ENCODE measurements at places on chromosomes 11 and 22. TPM values are rescaled to one million over a fixed set of nuclear protein-coding genes. Genes with fewer than 3 reads are reported as not detected.

- H3K27ac ChIP-seq, result peak within 1 kb of the TSS; percentile 100
- peak within 1 kb of the TSS; percentile 96 for H3K4me3 ChIP-seq
- peak; percentile 96 for DNase-seq
- no peaks in the 10 kb centered on the region for H3K27me3 ChIP-seq
- peaks cover 45% of the 10 kb centered on the region for H3K4me1 ChIP-seq
These were observed at the start of gene TYMP for GRCh38 chr22:50529897-50530579. TYMP (minus strand) TSS chr22:50530012; CDS start chr22:50529709, 303 bp downstream.

CPT1B gene
- 63.1 TPM for total RNA-seq

CHRDL2 gene
- total RNA-seq, result not detected

- H3K27me3 ChIP-seq, result peaks cover 6% of the 10 kb centered on the region
- DNase-seq, result no peak
- H3K4me3 ChIP-seq, result no peak overlapping the region
- H3K36me3 ChIP-seq, result no peaks in the 10 kb centered on the region
- H3K27ac ChIP-seq, result no peak overlapping the region
These were observed 18.8 kb downstream of the XKR3 start for GRCh38 chr22:16806401-16806800.

- peaks cover 40% of the 10 kb centered on the region for H3K36me3 ChIP-seq
- no peaks in the 10 kb centered on the region for H3K27me3 ChIP-seq
- no peak for DNase-seq
- H3K27ac ChIP-seq, result peak overlapping the region; percentile 29
These were observed 102.4 kb downstream of the PTPRJ start for GRCh38 chr11:48082771-48083170.

ZC3H12C gene
- 7.5 TPM for total RNA-seq

NDUFS8 gene
- 159 TPM for total RNA-seq

CHADL gene
- 0.47 TPM for total RNA-seq

DNA sequence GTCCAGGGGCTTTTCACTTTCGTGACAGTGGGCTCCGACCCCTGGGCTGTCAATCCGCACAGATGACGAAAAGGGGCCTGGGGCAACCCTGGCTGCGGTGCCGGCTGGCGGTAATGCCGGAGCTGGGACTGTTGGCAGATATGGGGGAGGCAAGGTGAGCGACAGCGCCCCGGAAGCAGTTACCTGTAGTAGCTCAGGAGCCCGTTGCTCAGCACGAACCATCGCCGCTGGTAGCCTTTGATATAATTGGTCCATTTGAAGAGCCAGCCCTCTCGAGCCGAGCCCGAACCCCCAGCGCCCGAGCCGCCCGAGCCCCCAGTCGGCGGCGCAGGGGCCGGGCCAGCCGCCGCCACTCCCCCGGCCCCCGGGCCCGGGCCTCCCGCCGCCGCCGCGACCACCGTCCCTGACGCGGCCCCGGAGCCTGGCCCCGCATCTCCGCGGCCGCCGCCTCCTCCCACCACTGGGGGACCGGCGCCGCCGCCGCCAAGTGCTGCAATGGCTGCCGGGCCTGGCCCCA, 396 bp downstream of the OSBP start:
- peaks cover 22% of the 10 kb centered on the region for H3K36me3 ChIP-seq
- H3K4me1 ChIP-seq, result peaks cover 45% of the 10 kb centered on the region
- peak; percentile 86 for DNase-seq
- peak overlapping the region; percentile 91 for H3K27ac ChIP-seq
- no peaks in the 10 kb centered on the region for H3K27me3 ChIP-seq
- peak overlapping the region; percentile 94 for H3K4me3 ChIP-seq

DNA sequence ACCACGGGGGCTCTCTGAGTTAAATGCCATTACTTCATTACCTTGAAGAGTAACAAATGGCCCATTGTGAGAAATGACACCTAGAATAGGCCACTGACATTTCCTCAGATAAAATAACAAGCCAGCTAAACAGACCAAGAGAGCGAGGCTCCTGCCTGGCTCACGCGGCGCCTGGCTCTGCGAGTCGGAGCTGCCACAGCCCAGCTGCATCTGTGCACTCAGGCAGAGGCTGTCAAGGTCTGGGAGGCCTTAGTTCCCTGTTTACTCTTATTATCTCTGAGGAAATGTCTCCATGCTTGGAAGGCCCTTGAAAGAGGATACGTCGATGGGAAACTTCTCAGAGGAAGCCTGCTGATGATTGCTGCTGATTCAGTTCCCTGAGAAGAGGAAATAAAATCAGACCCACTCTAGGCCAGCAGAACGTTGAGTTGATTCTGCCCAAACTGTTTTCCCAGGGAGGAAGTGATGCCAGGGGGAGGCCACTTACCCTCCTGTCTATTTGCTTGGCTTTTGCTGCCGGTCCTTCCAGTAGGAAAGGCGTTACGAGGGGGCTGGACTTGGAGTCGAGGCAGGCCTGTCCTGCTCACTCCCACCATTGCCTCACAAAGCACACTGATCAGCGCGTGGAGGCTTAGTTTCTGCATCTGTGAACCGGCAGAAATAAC, 208.8 kb downstream of the TBC1D22A start:
- no peak overlapping the region for H3K4me3 ChIP-seq
- DNase-seq, result no peak
- no peaks in the 10 kb centered on the region for H3K27me3 ChIP-seq
- H3K36me3 ChIP-seq, result no peaks in the 10 kb centered on the region
- H3K27ac ChIP-seq, result no peak overlapping the region

DNA sequence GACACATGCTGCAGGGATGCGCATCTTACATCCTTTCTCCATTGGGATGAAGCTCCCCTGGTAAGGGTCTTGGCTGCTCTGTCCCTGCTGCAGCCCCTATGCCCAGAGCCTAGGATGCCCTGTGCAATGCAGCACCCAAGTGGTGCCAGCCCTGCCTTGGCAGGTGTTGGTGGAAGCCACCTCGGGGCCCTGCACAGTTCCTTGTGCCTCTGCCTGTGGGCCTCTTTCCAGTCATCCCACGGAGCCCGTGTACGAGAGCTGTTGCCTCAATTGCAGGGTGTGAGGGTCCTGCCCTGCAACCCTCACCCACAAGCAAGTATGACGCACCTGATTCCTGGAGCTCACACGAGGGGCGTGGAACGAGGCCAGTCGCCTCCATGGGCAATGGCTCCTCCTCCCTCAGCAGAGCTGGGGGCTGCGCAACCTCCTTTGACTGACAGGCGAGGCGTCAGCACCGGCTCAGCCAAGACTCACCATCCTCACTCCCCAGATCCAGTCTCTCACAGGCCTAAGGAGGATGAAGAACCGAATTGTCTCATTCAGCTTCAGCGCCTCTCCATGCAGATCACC, 719.6 kb downstream of the BRD1 start:
- H3K27me3 ChIP-seq, result no peaks in the 10 kb centered on the region
- H3K27ac ChIP-seq, result no peak overlapping the region
- H3K4me3 ChIP-seq, result no peak overlapping the region

DNA sequence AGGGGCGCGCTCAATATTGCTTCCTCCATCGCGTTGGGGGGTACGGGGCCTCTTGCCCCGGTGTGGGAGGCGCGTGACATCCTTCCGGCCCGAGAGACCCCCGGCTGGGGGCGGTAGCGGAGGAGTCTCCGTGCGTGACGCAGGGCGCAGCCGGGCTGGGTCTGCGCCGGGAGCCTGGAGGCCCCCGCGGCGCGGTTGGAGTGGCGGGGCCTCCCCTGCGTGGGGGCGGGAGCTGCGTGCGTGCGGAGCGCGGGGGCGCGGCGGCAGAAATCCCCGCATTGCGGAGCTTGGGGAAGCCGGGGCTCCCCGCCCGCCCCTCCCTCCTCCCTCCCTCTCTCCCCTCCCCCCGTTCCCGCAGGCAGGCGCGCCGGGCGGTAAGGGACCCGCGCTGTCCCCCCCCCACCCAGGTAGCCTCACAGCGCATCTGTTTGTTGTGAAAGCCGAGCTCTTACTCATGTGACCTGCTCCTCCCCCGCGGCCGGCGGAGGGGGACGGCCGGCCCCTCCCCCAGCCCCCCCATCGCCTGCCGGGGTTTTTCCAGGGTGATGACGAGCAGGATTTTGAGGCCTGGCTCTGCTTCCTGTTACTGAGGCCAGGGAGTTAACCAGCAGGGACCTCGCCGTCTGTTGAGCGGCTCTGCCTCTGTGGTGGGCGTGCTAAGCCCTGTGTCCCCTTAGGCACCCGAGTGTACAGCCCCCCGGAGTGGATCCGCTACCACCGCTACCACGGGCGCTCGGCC, 1.6 kb downstream of the PIM3 start:
- H3K4me1 ChIP-seq, result peaks cover 17% of the 10 kb centered on the region
- H3K4me3 ChIP-seq, result peak overlapping the region; percentile 94
- DNase-seq, result peak; percentile 91
- H3K27ac ChIP-seq, result peak overlapping the region; percentile 95
- H3K36me3 ChIP-seq, result peaks cover 37% of the 10 kb centered on the region

GRCh38 chr11:83778596-83778995, 492.4 kb upstream of the CCDC90B start:
- no peak overlapping the region for H3K4me3 ChIP-seq
- H3K36me3 ChIP-seq, result no peaks in the 10 kb centered on the region
- no peak overlapping the region for H3K27ac ChIP-seq
- H3K27me3 ChIP-seq, result peaks cover 6% of the 10 kb centered on the region
- DNase-seq, result no peak
- no peaks in the 10 kb centered on the region for H3K4me1 ChIP-seq

- no peaks in the 10 kb centered on the region for H3K36me3 ChIP-seq
- DNase-seq, result no peak
- no peaks in the 10 kb centered on the region for H3K27me3 ChIP-seq
- H3K27ac ChIP-seq, result no peak overlapping the region
- no peak overlapping the region for H3K4me3 ChIP-seq
These were observed 9.2 kb downstream of the MUC2 start for GRCh38 chr11:1083621-1084551.

DNA sequence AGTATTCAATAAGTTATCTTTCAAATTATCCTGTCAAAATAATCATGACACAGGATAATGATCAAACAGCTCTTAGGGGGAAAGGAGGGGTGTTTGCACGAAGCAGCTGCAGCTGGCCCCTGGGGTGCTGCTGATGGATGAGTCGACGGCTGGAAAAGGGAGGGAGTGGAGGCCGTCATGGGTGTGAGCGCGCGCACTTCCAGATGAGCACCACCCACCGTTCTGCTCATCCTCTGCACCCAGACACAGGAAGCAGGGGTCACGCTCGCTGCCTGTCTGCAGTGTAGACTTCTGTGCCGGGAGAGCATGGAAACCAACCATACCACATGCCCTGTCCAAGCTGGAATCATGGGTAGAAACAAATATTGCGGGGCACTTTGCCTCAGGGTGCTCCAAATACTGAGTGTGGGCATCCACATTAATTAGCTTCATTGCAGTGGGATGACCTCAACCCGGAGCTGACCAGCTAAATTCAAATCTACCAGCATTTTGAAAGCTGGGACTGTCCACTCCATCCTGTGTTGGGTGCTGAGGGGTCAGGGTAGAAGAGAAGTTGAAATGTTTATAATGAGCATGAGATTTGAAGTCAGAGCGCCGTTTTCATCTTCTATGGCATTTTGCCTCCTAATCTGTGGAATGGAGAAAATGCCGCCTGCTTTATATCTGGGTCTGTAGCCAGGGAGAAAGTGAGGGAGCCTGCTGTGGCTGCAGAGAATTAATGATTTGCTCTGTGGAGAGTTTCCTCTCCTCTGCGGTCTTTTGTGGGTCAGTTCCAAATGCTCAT, 802.4 kb downstream of the TBC1D22A start:
- no peak overlapping the region for H3K4me3 ChIP-seq
- no peaks in the 10 kb centered on the region for H3K4me1 ChIP-seq
- no peak for DNase-seq
- no peak overlapping the region for H3K27ac ChIP-seq

- no peak overlapping the region for H3K27ac ChIP-seq
- H3K36me3 ChIP-seq, result no peaks in the 10 kb centered on the region
- no peaks in the 10 kb centered on the region for H3K4me1 ChIP-seq
- no peak for DNase-seq
- no peak overlapping the region for H3K4me3 ChIP-seq
- H3K27me3 ChIP-seq, result peaks cover 4% of the 10 kb centered on the region
These were observed 59.4 kb downstream of the PKNOX2 start for GRCh38 chr11:125223901-125224361.

NLRP14 gene
- total RNA-seq, result 0.21 TPM

- peaks cover 6% of the 10 kb centered on the region for H3K36me3 ChIP-seq
- no peak overlapping the region for H3K27ac ChIP-seq
- peaks cover 17% of the 10 kb centered on the region for H3K4me1 ChIP-seq
- no peak for DNase-seq
These were observed 61.7 kb downstream of the LARGE2 start for GRCh38 chr11:45984192-45984591.

LDHAL6A gene
- total RNA-seq, result not detected

POTEH gene
- total RNA-seq, result not detected

MEI1 gene
- 14.2 TPM for total RNA-seq

DNA sequence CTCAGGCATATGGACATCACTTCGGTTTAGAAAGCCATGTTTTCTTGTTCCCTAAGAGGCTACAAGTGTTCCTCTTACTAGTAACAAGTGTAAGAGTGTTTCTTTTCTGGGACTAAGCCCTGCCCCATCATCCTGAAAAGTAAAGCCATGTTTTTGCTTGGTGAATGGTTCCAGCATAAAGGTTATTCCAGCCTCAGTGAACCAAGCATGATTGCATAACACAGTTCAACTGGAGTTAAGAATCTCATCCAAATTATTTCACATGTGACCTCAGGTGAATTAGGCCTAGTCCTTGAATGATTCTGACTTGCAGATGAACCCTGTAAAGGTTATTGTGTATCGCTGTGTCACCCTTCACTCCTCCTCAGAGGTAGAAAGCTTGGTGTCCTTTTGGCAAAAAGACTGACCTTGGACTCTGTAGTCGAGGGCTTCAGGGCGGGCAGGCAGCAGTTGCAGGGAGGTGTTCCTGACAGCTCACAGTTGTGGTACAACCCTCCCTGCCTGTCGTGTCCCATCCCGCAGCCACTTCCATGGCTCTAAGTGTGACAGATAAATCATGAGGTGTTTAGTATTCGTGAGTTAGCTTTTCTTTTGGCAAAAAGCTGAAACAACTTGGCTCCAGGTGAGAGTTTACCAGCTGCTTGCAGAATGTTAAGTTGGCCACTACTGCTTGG, 321.8 kb downstream of the CADM1 start:
- H3K27me3 ChIP-seq, result peaks cover 3% of the 10 kb centered on the region
- H3K4me3 ChIP-seq, result no peak overlapping the region
- no peak overlapping the region for H3K27ac ChIP-seq
- no peak for DNase-seq

GRCh38 chr22:24725736-24726135, 48.8 kb downstream of the PIWIL3 start:
- H3K4me3 ChIP-seq, result no peak overlapping the region
- no peak overlapping the region for H3K27ac ChIP-seq
- no peaks in the 10 kb centered on the region for H3K36me3 ChIP-seq
- peaks cover 2% of the 10 kb centered on the region for H3K4me1 ChIP-seq

- peaks cover 6% of the 10 kb centered on the region for H3K4me1 ChIP-seq
- no peak for DNase-seq
- H3K36me3 ChIP-seq, result no peaks in the 10 kb centered on the region
- no peak overlapping the region for H3K27ac ChIP-seq
- no peak overlapping the region for H3K4me3 ChIP-seq
- H3K27me3 ChIP-seq, result peaks cover 13% of the 10 kb centered on the region
These were observed 421.8 kb downstream of the ETS1 start for GRCh38 chr11:128165572-128165971.

FAM180B gene
- 0.19 TPM for total RNA-seq

B4GAT1 gene
- total RNA-seq, result 11.1 TPM

- DNase-seq, result no peak
- no peaks in the 10 kb centered on the region for H3K36me3 ChIP-seq
- H3K4me1 ChIP-seq, result no peaks in the 10 kb centered on the region
- peaks cover 5% of the 10 kb centered on the region for H3K27me3 ChIP-seq
These were observed 530.5 kb upstream of the CCDC90B start for GRCh38 chr11:83816572-83817187.

Data from activated CD4-positive, alpha-beta T cell treated with anti-CD3 and anti-CD28 coated beads, Interleukin-2, amount 10 ng/mL, durations not matched to agents 24 days and 14 days (primary cell).